Cortex of kidney (tissue), 1 donor: ENCODE measurements at places on chromosomes 11 and 22.

- no peak for DNase-seq
Observed at GRCh38 chr22:25448435-25449051, 115.9 kb upstream of the GRK3 start.

GRCh38 chr11:94926271-94926625 lies 47.1 kb downstream of the CWC15 start:
- DNase-seq: no peak

DNA sequence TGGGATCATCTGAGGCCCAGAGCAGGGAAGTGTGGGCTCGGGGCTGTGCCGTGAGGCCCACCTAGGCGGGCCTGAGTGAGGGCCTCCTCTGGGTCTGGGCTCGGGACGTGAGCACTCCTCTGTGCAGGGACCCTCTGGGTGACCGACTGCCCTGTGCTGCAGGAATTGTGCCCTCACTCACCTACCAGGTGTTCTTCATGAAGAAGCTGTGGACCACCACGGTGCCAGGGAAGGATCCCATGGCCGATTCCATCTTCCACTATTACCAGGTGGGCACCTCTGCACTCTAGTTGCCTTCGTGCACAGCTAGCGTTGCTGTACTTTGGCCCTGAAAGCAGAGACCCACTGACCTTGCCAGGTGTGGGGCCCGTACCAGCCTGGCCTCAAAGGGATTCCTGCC lies 80.5 kb downstream of the MYO7A start:
- DNase-seq: no peak

DNA sequence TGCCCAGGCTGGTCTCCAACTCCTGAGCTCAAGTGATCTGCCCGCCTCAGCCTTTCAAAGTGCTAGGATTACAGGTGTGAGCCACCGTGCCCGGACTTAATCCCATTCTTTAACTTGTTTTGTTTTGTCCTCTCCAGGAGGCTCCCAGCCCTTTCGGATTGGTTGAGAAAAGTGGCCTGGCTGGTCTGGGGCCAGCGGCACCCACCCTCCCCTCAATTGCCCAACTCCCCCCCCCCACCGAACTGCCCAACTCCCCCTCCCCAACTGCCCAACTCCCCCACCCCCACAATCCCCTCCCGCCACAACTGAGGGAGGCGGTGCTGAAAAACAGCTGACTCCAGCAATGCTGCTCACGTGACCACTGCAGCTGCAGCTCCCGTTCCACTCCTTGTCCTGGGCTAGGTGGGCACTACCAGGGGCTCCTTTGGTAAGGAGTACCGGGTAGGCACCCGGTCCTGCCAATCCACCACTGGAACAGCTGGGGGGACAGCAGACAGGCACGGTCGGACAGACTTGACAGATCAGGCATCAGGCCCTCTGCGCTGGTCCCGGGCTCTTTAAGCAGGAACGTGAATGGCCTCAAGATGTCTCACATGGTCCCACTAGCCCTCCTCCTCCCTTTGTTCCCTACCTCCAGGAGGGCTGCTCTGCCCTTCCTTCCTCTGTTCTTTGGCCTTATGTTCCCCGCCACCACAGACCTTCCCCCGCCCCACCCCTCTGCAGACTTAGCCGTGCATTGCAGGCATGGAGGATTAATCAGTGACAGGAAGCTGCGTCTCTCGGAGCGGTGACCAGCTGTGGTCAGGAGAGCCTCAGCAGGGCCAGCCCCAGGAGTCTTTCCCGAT lies at the start of gene TCN2:
TSS of gene TCN2 (plus strand) at position 720 of the 845 bp plus-strand sequence. CDS start 158 bp downstream, outside the sequence.
- DNase-seq: no peak

- DNase-seq: no peak
Observed at GRCh38 chr11:46049325-46049897, 71.8 kb downstream of the PHF21A start.

DNA sequence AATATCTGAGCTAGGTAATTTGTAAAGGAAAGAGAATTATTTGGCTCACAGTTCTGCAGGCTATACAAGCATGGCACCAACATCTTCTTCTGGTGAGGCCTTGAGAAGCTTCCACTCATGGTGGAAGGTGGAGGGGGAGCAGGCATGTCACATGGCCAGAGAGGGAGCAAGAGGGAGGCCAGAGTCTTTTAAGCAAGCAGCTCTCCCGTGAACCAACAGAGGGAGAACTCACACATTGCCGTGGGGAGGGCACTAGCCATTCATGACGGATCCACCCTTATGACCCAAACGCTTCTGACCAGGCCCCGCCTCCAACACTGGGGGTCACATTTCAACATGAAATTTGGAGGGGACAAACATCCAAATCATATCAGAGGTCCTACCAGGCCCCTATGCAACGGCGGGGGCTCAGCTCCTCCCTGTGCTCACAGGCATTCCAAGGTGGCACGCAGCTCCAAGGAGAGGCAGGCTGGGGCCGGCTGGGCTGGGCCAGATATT lies 4.6 kb downstream of the C11orf96 start:
- DNase-seq: no peak

DNA sequence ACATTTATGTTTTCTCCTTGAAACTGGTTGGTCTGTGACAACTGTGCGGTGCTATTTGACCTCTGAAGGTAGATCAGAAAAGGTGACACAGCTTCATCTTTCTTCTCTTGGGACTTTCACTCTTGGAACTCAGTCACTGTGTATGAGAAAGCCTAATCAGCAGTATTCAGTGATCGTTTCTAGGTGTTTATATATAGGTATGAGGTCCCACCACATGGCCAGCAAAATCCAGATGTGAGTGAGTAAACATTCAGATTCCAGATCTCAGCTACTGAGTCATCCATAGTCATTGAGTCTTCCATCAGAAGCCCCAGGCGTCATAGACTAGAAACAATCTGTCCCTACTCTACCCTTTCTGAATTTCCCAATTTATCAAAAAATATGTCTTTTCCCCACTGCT lies 117.3 kb upstream of the CTSC start:
- no peak for DNase-seq

GRCh38 chr11:119847853-119848252 lies 118.9 kb upstream of the NECTIN1 start:
- no peak for DNase-seq

- no peak for DNase-seq
Observed at GRCh38 chr11:102640946-102641345, 15.8 kb upstream of the MMP20 start.

DNA sequence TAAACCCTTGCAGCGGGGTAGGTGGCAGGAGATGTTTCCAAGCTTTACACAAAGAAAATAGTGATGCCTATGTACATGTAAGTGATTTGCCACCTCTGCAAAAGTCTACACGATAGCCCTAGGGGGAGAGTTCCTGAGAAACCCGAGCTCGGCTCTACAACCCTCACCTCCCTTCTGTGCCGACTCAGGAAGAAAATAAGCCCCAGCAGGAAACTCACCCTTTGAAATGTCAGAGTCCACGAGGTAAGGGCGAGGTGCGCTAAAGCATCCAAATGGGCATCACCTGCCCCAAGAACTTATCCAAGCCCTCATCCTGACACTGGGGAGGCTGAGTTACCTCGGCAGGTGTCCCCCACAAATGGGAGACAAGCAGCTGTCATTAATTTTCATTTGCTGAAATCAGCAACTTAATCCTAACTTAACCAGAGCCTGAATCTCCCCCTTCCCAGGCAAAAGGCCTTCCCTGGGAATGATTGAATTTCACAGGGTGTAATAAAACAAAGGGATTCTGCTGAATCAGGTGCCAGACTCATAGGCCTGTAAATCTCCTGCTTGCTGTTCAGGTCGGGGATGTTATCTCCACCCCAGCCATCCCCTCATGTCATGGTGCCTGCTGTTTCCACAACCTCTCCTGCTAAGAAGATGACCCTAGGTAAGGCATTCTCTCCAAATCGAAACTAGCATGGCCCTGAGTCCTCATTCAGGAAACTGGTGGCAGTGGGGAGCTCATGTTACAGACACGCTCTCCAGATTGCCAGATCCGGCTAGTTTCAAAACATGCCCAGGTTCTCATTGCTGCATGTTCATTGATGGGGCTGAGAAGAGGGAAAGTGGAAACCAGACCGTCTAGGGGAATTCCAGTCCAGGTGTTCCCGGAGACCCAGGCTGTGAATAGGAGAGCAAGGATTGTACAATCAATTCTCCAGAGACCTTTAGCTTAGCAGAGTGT lies 105.3 kb upstream of the KIRREL3 start:
- no peak for DNase-seq

DNA sequence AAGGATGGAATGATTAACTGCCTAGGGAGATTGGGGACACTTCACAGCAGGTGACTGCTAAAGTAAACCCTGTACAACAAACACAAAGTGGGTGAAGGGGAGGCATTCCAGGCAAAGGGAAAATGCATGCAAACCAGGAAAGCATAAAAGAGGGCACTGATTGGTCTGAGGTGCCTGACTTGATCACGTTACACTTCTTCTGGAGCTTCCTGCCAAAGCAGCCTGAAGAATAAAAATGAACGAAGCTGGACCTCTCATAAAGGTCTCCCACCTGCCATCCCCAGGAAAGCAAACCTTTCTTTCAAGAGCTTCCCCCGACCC lies 46.7 kb upstream of the SCUBE2 start:
- DNase-seq: no peak

GRCh38 chr22:50160947-50161346 lies 9.6 kb upstream of the PANX2 start:
- DNase-seq: no peak

DNA sequence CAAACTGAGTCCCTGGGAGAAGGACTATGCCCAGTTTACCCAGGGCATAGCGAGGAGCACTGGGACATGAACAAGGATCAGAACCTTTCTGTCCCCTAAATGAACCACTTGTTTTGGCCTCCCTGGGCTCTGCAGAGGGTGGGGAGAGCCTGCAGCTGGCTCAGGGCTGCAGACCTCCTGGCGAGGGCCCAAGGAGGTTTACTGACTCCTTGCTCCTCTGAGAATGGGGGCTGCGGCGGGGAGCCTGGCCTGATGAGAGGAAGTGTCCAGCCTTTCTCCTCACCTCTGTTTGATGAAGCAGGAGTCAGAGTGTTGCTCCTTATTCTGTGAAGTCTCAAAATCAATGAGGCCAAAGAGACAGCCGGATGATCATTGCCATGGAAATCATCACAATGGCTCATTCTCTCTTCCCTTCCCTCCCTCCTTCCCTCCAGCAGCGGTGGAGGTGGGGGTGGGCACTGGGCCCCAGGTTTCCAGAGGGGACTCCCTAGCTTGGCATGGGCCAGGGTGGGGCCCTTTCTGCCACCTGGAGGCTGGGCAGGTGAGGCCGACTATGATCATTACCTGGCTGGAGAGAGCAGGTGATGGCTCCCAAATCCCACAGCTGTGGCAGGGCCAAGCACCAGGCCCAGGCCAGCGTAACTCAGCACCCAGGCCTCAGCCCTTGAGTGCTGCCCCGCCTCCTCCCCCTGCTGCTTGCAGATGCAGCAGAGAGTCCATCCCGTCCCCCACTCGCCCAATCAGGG lies 169.7 kb downstream of the CEP164 start:
- DNase-seq: no peak

- no peak for DNase-seq
Observed at GRCh38 chr11:7004482-7004881, 15.7 kb downstream of the ZNF214 start.

DNA sequence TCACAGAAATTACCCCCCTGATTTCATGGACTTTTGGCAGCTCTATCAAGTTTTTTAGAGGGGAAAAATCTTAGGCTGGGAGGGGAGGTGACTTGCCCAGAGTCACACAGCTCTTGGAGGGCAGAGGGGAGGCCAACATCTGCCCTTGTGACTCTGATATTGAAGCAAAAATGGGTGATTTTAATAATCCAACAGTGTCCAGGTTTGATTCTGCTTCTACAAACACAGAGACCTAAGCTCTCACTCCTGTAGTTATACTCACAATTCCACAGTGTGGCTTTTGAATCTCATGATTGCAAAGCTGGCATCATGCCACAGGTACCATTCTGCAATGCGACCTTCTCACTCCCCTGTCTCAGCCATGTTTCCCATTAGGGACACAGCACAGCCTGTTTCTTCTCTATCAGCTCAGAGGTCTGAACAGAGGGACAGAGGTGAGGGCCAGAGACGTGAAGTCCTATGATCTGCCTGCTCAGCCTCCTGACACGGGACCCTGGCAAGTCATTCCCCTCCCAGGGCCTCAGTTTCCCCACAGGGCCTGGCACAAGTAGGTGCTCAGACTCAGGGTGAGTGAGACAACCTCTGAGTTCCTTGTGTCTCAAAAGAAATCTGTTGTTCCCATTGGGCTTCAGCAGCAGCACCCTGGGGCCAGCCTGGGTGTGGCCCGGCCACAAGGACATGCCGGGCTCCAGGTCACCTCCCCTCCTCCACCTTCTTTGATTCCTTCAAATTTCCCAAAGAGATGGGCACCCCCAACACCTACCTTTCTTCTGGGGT lies 766 bp downstream of the APOL2 start:
- DNase-seq: no peak

DNA sequence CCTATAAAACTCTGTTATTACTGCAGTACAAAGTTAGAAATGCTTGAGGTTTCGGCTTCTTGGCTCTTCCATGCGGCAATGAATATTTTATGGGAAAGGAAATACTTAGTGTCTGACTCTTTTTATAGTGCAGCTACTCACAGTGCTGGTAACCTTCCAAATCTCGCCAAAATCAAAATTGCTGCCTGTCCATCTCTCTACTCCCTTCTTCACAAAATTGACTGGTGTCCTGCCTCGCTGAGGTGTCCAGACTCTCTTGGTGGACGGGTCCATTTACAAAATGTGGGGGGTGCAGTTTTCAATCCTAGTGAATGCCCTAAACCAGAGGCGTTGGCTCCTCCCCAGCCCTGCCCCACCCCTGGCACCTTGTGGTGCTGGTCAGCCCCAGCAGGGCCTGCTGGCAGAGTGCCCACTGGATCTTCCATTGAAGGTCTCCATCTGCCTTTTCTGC lies 73.5 kb downstream of the ZBTB16 start:
- DNase-seq: no peak

- no peak for DNase-seq
Observed at GRCh38 chr22:43436868-43437267, 25.1 kb downstream of the MPPED1 start.

DNA sequence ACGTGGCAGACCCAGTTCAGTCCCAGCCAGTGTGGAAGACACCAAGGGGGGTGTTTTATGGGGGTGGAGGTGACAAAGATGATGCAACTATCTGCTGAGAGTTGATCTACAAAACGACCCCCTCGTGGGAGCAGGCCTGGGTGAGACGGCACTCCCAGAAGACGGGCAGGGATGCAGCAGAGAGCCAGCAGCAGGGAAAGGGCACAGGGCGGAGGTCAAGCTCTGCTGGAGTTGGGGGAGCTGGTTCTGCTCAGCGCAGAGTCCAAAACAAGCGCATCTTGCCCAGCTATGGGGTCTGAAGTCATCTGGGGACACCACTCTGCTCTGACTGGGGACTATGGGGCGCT lies 3.9 kb downstream of the GNB1L start:
- no peak for DNase-seq

DNA sequence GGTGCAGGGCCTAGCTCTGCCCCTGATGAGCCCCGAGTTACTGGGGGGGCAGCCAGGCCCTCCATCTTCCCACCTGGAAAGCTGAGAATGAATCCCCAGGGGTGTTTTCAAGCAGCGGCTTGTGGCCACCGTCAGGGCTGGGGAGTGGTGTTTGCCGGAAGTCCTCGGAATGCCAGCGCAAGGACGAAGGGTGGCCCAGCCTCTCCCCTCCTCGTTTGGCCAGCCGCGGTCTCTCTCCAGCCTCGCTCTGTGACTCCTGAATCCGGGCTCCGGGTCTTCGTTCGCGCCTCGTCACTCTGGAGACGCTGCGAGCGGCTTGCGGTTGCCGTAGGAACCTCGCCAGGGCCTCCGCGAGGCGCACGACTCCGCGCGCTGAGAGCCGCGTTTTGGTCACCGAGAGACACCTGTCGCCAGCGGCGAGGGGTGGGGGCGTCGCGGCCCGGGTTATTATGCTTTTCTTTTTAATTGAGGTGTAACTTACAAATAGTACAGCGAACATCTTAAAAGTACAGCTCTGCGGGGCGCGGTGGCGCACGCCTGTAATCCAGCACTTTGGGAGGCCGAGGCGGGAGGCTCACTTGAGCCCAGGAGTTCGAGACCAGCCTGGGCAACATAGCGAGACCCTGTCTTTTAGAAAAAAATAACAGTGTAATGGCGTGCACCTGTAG lies 6.3 kb upstream of the KDELR3 start:
- DNase-seq: no peak
